ENCODE measurements at places on chromosomes 13 and 19.

GRCh38 chr13:28412981-28413380, 81.9 kb downstream of the FLT1 start:
- DNase-seq = no peak

GRCh38 chr19:31102674-31103073, 246.6 kb downstream of the TSHZ3 start:
- DNase-seq = no peak

DNA sequence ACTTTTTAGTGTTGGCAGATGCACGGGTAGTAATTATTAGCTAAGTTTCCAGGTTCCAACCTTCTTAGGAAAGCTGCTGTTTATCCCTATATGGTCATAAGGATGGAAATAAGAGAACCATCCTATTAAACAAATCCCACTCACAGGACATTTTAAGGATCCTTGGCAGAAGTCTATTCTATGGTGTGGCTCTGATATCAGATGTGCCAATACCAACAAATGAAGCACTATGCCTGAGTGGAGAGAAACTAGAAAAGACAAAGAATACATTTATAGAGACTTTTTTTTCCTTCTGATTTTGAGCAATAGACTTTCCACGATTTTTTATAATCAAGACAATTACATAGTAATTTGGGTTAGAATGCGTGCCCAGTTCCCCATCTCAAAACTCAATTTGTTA, 12.6 kb downstream of the PCDH17 start:
- DNase-seq = no peak

DNA sequence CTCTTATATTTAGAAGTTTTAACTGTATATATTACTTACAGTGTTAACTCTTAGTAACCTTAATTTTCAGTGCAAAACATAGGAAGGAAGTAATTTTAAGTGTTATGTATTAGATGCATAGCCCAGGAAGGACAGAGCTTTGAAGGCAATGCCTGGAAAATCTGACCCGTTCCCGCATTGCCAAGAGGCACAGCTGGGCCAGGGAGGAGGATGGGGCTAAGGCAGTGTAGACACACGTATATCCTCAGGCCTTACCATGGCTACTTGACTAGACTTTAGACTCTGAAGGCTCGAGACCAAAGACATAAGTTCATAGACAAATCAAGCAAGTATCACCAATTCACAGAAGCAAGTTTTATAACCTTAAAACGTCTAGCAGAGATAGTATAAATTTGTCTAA, 1944.2 kb downstream of the OLFM4 start:
- DNase-seq = no peak

GRCh38 chr13:80054806-80055205, 286.1 kb downstream of the SPRY2 start:
- DNase-seq = no peak

- DNase-seq = no peak
Measured at GRCh38 chr19:58277748-58278540, 811 bp upstream of the ZNF8 start.

GRCh38 chr19:16066611-16067104, 9.6 kb upstream of the TPM4 start:
- DNase-seq = no peak

DNA sequence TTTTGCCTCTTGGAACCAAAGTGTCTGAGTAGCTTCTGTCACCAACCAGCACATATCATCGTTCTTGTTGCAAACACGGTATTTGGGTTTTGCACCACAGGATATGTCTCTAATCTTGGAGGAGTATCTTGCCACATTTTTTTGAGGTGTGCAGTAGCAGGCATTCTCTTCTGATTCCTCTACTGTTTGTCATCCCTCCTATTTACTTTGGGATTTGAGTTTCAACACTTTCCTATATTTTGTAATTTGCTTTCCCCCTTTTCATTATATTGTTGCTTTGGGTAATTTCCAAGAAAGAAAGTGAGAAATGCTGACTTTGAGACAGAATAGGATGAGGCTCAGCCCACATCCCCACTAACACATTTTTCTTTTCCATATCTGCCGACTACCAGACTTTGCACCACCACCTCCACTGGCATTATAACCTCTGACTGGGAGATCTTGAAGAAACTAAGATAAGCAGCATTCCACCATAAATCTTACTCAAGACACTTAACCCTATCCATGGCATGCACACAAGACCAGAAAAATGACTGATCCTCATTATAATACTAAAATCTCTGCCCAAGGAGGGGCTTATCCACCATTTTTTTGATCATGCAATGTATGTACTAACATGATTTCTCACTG, 12.0 kb upstream of the DZIP1 start:
- no peak for DNase-seq

DNA sequence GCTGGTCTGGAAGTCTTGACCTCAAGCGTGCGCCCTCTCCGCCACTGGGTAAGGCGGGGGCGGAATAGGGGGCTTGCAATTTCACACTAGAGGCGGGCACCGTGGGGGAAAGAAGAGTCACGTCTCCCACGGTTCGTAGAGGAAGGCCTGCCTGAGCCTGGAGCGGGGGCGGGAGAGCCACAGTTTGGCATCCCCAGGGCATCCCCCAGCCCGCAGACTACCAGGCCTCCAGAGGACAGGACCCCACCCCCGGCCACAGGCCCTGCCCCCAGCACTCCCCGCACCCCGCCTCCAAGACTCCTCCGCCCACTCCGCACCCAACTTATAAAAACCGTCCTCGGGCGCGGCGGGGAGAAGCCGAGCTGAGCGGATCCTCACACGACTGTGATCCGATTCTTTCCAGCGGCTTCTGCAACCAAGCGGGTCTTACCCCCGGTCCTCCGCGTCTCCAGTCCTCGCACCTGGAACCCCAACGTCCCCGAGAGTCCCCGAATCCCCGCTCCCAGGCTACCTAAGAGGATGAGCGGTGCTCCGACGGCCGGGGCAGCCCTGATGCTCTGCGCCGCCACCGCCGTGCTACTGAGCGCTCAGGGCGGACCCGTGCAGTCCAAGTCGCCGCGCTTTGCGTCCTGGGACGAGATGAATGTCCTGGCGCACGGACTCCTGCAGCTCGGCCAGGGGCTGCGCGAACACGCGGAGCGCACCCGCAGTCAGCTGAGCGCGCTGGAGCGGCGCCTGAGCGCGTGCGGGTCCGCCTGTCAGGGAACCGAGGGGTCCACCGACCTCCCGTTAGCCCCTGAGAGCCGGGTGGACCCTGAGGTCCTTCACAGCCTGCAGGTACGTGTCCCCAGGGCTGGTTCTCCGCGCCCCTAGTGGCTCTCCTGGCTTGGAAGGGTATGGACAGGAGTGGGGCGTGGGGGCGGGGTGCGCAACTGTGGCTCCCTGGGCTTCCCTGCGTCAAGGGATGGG, at the start of gene ANGPTL4:
ANGPTL4 (plus strand) TSS at position 353 of the 969 bp plus-strand sequence; CDS start at position 520, 167 bp downstream.
- DNase-seq = no peak

DNA sequence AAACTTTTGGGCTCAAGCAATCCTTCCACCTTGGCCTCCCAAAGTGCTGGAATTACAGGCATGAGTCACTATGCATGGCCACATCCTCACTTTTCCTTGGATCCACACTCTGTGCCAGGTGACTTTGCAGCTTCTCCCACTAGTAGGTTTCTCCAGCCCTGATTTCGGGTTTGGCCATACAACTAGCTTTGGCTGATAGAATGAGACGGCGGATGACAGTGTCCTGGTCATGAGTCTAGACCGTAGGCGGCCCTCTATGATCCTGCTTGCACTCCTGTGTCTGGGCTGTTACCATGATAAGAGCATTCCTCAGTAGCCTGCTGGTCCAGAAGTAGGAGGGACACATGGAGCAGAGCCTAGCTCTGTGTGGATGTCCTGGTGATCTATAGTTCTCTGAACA, 112.5 kb upstream of the KL start:
- DNase-seq = no peak

GRCh38 chr13:41842036-41842620, 118.8 kb downstream of the VWA8 start:
- no peak for DNase-seq

DNA sequence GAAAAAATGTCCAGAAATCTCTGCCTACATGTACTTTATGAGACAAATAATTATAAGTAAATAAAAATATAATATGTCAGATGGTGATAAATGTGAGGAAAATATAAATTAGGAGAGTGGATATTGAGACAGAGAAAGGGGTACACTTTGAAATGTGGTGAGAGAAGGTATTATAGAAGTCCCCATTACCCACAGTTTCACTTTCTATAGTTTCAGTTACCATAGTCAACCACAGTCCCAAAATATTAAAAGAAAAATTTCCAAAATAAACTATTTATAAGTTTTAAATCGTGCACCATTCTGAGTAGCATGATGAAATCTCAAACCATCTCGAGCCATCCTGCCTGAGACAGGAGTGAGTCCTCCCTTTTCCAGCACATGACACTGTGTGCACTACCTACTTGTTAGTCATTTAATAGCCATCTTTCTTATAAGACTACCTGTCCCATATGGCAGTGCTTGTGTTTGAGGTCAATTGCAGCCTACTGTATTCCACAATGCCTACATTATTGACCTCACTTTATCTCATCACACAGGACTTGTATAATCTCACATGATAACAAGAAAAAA, 653.7 kb downstream of the DACH1 start:
- DNase-seq = no peak

DNA sequence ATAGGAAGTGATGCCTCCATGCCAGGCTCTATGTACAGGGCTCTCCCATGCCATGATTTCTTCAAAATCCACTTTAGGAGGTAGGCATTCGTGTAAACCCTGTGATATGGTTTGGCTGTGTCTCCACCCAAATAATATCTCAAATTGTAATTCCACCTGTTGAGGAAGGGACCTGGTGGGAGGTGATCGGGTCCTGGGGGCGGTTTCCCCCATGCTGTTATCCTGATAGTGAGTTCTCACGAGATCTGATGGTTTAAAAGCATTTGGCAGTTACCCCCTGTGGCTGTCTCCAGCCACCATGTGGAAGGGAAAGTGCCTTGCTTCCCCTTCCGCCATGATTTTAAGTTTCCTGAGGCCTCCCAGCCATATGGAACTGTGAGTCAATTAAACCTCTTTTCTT, 8.1 kb downstream of the SARS2 start:
- no peak for DNase-seq

- no peak for DNase-seq
Measured at GRCh38 chr13:23671897-23672296, 101.7 kb downstream of the TNFRSF19 start.

DNA sequence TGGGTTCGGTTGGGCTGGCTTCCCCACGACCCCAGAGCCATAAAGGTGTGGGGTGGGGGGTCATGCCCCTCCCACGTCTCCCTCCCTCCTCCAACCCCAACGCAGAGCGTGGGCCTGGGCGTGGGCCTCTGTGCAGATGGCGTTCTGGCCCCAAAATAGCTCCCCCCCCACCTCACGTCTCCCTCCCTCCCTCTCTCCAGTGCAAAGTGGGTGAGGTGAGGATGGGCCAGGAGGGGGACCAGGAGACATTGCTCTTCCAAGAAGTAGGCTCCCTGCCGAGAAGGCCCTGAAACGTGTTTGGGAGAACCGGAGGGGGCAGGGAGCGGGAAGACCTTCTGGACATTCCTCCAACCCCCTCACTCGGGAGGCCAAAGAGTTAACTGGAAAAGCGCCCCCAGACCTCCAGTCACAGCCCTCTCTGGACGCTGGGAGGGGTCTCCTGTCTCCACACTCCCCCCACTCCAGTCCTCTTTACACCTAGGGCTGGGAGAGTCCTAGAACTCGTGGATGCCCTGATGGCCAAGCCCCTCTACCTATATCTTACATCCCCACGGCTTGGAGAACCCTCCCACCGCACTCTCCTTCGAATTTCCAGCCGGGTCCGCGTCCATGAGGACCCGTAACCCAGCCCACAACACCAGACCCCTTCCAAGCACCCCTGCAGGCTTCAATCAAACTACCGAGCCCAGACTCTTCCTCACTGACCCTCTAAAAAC, 855 bp downstream of the UNC13A start:
- no peak for DNase-seq

DNA sequence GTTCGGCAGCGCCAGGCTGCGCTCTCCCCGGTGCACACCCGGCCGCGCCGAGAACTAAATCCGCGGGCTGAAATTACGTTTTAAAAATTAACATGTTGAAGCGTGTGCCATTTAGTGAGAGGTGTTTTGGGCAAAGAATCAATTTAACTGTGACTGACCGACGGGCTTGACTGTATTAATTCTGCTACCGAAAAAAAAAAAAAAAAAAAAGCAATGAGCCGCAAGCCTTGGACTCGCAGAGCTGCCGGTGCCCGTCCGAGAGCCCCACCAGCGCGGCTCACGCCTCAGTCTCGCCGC, 9.6 kb upstream of the SOX1 start:
- no peak for DNase-seq

- no peak for DNase-seq
Measured at GRCh38 chr13:111614613-111615012, 294.2 kb downstream of the TEX29 start.

GRCh38 chr13:44652168-44652567, 76.0 kb upstream of the TSC22D1 start:
- no peak for DNase-seq

GRCh38 chr19:41944336-41944735, 14.8 kb downstream of the RABAC1 start:
- DNase-seq = no peak

GRCh38 chr13:67343777-67344176, 113.6 kb upstream of the PCDH9 start:
- DNase-seq = no peak

DNA sequence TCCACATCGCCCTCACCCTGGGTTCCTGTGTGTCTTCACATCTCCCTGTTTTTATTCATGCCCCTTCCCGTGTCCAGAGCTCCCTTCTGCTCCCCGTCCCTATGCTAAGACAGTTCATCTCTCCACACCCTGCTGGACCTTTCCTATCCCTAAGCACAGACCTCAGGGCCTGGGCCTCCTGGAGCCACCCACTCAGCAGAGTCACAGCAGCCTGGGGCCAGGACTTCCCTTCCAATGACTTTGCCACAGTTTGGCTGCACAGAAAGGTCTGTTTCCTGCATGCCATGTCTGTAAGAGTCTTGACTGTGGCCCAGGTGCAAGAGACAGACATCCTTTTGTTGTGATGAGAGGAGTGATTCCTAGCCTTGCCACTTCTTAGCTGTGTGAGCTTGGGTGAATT, 470.7 kb downstream of the TSHZ3 start:
- no peak for DNase-seq

- DNase-seq = no peak
Measured at GRCh38 chr13:69199664-69200063, 908.0 kb upstream of the ATXN8OS start.

GRCh38 chr13:21089830-21090229, 28.4 kb upstream of the LATS2 start:
- DNase-seq = no peak

GRCh38 chr19:29927944-29928625, 14.0 kb upstream of the URI1 start:
- DNase-seq = no peak

DNA sequence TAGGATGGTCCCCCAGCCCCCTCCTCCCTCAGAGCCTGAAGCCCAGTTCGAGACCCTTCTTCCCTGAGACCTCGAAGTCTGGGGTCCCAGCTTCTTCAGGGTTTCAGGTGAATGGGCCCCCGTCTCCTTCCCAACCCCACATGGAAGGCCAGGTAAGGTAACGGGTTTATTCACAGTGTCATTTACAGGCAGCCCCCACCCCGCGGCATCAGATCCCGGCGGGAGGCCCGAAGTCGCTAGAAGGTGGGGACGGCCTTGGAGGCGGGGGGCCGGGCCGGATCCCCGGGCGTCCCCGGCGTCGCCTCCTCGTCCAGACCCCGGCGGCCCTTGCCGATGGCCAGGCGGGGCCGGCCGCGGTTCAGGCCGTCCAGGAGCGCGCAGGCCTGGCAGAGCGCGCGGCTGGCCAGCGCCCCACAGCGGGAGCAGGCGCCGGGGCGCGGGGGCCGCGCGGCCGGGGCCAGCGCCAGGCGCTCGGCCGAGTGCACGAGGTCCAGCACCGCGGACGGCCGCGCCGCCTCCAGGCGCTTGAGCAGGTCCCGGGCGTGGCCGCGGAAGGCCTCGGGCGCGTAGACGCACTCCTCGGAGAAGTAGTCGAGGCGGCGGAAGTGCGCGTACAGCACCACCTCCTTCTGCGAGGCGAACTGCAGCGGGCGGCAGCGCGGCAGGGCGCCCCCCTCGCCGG, 9.7 kb downstream of the CTU1 start:
- no peak for DNase-seq

All from DMS79 (cell line).